ENCODE measurements at places on chromosomes 5 and 9.

GRCh38 chr5:69493396-69494133 lies 975 bp downstream of the OCLN start:
- peak; percentile 47 for DNase-seq

- DNase-seq, result no peak
Measured at GRCh38 chr9:85872463-85872862, 68.5 kb upstream of the NAA35 start.

DNA sequence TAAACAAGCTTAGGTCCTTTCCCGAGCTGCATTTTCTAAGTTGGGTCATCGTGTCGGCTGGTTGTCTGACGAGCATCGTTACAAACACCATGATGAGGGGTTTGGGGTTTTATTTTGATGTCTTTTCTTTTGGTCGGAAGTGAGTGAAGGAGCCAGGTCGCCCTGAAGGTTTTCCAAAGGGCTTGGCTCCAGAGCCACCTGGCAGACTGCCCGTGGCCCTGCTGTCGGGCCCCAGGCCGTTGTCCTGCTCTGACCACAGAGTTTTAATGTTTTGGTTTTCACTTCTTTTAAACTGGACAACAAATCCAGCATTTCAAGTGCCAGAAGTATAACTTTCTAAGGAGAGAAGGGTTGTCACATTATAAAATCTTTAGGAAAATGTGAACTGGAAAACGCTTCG lies 42.3 kb downstream of the TENT4A start:
- DNase-seq, result no peak

DNA sequence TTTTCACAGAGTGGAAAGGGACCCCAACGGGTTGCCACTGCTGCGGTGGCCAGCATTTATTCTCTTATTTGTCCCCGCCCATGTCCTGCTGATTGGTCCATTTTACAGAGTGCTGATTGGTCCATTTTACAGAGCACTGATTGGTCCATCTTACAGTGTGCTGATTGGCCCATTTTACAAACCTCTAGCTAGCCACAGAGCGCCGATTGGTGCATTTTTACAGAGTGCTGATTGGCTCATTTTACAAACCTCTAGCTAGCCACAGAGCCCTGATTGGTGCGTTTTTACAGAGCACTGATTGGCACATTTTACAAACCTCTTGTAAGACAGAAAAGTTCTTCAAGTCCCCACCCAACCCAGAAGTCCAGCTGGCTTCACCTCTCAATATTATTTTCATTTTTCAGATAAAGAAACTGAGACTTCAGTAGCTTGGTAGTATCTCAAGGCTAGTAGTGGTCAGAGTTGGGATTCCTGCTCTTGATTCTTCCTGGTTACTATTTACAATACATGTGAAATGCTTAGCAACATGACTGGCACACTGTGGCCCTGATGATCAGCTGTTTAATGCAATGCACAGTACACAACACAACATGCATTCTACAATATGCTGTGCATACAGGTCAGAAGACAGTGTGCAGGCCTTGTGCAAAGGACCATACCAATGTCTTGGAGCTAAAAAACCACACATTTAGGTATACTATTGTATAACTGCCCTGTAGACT lies 63.6 kb upstream of the BOD1 start:
- DNase-seq, result no peak

GRCh38 chr5:57036761-57037160 lies 84.8 kb upstream of the MIER3 start:
- DNase-seq, result no peak

- peak; percentile 10 for DNase-seq
Measured at GRCh38 chr5:112366987-112367386, 52.1 kb downstream of the EPB41L4A start.

GRCh38 chr5:142455856-142456255 lies 131.0 kb upstream of the SPRY4 start:
- DNase-seq, result no peak

- DNase-seq, result no peak
Measured at GRCh38 chr9:107214915-107215314, 68.2 kb upstream of the RAD23B start.

DNA sequence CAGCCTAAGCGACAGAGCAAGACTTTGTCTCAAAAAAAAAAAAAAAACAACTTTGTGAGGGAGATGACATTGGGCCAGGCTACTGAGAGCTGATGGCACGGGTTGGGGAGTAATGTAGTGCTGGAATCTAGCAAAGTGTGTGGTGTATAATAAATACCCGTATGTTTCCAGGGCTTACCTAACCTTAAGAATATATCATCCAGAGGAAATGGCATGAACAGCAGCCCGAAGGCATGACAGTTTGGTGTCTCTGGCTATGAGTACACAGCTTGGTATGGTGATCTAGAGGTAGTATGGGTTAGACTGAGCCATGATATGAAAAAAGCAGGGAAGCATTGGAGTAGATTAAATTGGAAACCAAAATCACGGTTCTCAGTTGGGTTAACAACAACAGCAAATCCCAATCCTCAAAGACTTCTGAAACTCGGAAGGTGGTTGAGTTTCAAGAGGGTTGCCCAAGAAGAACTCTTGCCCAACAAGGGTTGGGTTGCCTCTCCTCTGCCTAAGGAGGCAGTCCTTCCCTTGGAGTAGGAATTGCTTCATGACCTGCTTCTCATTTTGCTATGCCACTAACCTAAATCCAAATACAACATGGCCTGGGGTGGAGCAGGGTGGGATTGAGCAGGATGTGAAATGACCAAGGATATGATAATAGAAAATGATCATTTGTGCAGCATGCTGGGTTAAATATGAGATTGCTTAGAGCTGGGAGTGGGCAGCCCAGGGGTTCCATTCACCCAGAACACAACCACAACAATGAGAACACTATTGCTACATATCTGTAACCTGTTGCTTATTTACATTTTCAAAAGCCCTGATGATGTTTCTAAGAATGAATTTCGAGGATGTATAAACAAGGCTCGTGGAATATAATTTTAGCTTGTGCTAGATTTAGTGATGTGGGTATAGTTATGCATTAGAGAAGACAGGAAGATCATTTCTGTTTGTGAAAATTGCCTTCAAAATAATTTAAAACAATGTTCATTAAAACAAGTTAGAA lies 64.6 kb upstream of the ZFR start:
- DNase-seq, result no peak

- no peak for DNase-seq
Measured at GRCh38 chr5:94818904-94819303, 200.4 kb downstream of the SLF1 start.

- DNase-seq, result no peak
Measured at GRCh38 chr9:22913026-22913425, 466.4 kb downstream of the DMRTA1 start.

- no peak for DNase-seq
Measured at GRCh38 chr5:157574456-157575380, 857 bp downstream of the ADAM19 start.

DNA sequence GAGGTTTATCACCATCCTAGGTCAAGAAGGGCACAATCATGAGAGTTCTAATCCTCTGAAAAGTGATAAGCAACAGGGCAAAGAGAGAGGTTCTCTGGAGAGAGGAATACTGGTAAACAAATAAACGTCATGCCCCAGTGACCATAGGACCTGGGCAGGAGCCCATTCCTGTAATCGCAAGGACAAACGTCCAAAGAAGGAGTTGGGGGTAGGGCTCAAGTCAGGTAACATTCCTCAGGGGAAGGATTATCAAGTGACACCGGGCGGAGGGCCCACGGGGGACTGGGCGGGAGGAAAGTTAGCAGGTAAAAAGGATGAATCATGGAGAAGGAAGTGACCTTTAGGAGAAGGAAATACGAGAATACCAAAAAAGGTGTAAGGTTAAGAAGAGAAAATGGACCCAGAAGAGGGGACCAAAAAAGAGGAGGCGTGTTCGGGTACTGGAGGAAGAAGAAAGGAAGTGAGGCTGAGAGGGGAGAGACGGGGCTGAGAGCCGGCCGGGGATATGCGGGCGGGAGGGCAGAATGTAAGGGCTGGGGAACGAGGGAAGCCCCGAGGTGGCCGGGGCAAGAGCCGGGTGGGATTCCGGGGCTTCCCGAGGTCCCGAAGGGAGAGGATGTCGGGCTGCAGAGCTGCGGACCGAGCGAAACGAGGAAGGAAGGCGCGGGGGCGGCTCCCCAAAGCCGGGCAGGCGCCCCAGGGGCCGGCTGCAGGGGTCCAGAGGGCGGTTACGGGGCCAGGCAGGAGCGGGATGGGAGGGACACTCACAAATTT lies 583 bp downstream of the DIAPH1 start:
- DNase-seq, result peak; percentile 41

DNA sequence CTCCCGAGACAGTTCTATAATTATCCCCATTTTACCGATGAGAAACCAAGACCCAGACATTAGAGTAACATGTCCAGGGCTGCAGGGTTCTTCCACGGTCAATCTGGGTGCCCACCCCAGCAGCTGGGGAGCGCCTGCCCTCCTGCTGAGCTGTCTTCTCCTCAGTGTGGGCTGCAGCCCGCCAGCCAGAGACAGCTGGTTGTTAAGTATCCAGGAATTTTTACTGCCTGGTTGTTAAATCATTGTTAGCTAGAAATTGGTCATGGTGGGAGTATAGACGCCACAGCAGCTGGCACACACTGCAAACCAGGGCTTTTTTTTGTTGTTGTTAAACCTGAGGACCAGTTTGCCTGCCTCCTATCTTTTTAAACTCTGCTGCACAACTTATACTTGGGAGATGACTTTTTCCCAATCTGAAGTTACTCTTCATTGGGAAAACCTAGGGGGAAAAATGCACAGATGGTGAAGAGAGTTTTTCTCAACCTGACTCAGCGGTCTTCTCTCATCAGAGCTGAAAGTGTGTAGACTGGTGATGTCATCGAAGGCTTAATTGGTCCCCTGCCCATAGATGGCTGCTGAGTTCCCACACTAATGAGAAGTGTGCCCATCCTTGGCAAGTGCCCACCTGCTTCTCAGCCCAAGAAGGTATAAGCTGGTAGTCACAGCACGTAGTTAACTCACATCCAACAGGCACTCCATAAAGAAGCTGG lies 208.6 kb downstream of the DRD1 start:
- no peak for DNase-seq

DNA sequence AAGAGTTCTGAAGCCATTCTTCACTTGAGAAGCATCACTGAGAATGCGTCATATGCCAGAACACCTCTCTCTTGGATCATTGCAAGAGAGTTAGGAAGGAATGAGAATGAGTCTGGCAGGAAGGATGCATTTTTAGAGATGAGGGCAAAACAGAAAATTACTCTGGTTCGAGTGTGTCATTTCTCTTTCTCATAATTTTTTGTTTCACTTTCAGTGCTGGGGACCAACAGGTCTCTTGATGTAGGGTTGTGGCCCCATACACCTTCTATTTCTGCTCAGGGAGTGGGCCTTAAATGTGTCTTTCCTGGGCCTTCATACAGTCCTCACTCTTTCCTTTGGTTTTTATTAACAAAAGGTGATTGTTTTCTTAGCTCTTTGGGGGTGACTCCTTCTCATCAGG lies 302.4 kb downstream of the NR3C1 start:
- DNase-seq, result no peak

GRCh38 chr9:120928483-120929228 lies 2.1 kb upstream of the TRAF1 start:
- DNase-seq, result no peak

GRCh38 chr9:123354806-123355508 lies 1.0 kb upstream of the CRB2 start:
- no peak for DNase-seq

GRCh38 chr9:76027416-76027815 lies 136.9 kb downstream of the PCSK5 start:
- DNase-seq, result no peak

DNA sequence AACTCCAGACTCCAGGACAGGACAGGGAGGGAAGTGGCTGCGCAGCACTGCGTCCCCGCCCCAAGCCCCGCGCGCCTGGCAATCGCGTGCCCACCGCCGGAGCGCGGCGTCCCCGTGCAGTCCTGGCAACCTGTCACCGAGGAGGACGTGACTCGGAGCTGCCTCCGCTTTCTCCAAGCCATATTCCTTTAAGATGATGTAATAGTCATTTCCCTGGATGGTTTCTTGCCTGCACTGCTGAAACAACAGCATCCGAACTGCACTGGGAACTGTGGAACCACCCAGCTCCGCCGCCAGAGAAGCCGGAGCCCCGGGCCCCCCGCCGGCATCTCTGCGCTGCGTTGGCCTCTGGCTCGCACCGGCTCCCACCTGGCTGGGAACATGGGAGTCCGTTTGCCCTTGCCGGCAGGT lies 34.5 kb downstream of the KCTD16 start:
- DNase-seq, result peak; percentile 55

DNA sequence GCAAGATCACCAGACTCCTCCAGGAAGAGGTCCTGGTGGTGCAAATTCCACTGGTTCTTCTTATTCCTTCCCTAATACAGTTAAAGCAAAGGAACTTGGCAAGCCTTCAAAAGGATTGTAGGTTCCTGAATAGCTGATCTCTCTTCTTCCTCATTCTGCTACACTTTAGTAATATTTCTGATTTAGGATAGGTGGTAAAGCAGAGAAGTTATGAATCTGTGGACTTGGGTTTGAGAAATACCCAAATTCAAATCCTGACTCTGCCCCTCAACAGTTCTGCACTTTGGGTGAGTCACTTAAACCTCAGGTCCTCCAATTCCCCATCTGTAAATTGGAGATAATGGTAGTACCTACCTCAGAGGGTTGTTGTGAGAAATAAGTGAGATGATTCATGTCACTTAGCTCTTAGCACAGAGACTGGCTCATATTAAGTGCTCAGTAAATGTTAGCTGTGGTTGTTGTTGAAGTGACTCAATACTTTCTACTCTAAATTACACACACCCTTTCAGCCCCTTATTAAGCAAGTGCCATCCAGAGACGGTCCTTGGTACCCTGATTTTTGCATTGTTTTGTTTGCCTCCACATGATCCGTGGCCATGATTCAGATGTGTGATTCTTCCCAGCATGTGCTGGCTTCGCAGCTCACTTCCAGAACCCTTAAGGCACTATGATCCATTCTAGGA lies 5.2 kb downstream of the SH3RF2 start:
- no peak for DNase-seq

DNA sequence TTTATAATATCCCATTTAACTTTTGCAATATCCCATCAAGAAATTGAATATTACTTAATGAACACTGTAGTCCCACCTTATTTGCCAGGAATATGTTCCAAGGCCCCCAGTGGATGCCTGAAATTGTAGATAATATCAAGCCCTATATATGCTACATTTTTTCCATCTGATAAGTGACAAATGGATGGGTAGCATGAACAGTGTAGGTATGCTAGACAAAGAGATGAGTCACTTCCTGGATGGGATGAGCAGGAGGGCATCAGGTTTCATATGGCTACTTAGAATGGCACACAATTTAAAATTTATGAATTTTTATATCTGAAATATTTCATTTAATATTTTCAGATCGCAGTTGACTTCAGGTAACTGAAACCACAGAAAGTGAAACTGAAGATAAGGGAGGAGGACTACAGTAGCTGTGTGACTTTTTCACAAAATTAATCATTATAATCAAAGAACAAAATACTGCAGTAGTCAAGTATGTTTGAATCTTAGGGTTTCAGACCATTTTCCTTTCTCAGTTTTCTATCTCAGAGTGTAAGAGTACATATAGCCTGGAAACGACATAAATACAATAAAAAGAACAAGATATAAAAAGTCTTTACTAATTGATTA lies 636.4 kb upstream of the ARRDC3 start:
- peak; percentile 21 for DNase-seq

GRCh38 chr5:143008809-143009521 lies 238.8 kb downstream of the ARHGAP26 start:
- DNase-seq, result peak; percentile 53

- no peak for DNase-seq
Measured at GRCh38 chr5:81800797-81801196, 49.9 kb upstream of the SSBP2 start.
